ENCODE measurements at places on chromosomes 11 and 22. TPM values are rescaled to one million over a fixed set of nuclear protein-coding genes. Genes with fewer than 3 reads are reported as not detected.

The TFIP11 gene
- 17.2 TPM for total RNA-seq

DNA sequence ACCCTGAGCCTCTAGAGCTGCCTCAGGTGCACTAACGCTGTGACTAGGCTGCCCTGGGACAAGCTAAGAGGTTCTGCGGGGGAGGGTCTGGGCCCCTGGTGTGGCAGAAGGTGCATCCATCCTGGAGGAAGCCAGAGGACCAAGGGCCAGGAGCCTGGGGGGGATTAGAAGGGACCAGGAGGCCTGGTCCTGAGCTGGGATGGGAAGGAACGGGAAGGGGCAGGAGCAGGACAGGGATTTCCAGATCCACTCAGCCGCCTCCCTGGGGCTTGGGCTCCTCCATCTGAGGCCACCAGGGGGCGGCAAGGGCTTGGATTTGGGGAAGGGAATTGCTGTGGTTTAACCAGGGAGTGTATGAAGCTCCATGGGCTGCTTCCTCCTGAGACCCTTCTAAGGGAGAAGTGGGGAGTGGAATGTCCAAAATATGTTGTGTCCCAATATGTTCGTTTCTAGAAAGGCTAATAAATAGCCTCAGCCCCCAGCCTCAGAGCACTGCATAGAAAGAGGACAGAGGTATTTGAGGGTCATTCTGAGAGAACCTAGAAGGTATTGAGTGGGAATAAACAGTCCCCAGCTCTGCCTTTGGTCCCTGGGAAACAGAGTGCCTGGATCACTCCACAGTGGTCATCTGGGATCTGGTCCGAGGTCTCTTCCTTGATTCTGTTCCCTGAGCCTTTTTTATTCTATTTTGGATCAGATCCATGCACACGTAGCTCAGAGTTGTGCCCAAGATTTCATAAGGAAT lies 17.4 kb upstream of the PRAME start:
- no peak overlapping the region for H3K4me3 ChIP-seq
- DNase-seq, result peak; percentile 55
- no peaks in the 10 kb centered on the region for H3K4me1 ChIP-seq
- H3K27me3 ChIP-seq, result no peaks in the 10 kb centered on the region
- no peaks in the 10 kb centered on the region for H3K36me3 ChIP-seq

- no peak for DNase-seq
- no peaks in the 10 kb centered on the region for H3K36me3 ChIP-seq
- no peak overlapping the region for H3K4me3 ChIP-seq
- H3K4me1 ChIP-seq, result no peaks in the 10 kb centered on the region
- no peaks in the 10 kb centered on the region for H3K27me3 ChIP-seq
- no peak overlapping the region for H3K27ac ChIP-seq
Measured at GRCh38 chr11:33952805-33953204, 60.9 kb upstream of the LMO2 start.

- H3K36me3 ChIP-seq, result no peaks in the 10 kb centered on the region
- no peak overlapping the region for H3K27ac ChIP-seq
- no peaks in the 10 kb centered on the region for H3K27me3 ChIP-seq
- H3K4me3 ChIP-seq, result no peak overlapping the region
- no peaks in the 10 kb centered on the region for H3K4me1 ChIP-seq
Measured at GRCh38 chr22:42461511-42461910, 29.3 kb upstream of the NFAM1 start.

- no peak for DNase-seq
- H3K4me1 ChIP-seq, result peaks cover 22% of the 10 kb centered on the region
- no peaks in the 10 kb centered on the region for H3K27me3 ChIP-seq
Measured at GRCh38 chr22:19443544-19444211, 3.8 kb downstream of the C22orf39 start.

GRCh38 chr11:70928854-70929598 lies 323.4 kb downstream of the SHANK2 start:
- no peak overlapping the region for H3K4me3 ChIP-seq
- DNase-seq, result no peak
- no peaks in the 10 kb centered on the region for H3K4me1 ChIP-seq
- no peaks in the 10 kb centered on the region for H3K27me3 ChIP-seq
- H3K27ac ChIP-seq, result no peak overlapping the region

DNA sequence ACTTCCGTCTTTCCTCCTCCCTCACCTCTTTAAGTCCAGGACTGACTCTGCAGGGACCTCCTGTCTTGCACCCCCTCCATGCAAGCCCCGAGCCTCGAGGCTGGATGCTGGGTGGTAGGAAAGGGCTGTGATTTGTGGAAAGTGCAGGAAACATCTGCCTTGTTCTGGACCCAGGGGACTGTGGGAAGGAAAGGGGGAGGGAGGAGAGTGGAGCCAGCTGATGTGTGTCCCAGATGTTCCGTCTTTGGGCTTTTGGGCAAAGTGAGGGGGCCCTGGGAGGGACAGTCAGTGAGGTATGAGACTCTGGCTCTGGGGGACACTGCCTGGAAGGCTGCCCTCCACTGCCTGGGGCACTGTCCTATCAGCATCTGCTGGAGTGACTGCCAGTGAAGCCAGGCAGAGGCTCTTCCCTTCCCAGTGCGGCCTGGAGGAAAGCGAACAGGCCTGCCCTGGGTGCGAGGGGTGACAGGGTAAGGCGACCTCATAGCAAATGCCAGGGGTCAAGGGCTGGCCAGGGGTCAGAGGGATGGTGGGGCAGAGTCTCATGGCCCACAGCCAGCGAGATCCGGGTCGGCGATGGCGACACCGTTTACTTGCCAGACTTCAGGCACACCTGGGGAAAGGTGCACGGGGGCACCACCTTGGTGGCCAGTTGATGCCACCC lies 1.7 kb downstream of the MRGPRD start:
- no peak overlapping the region for H3K27ac ChIP-seq
- no peaks in the 10 kb centered on the region for H3K27me3 ChIP-seq
- H3K4me1 ChIP-seq, result no peaks in the 10 kb centered on the region
- no peaks in the 10 kb centered on the region for H3K36me3 ChIP-seq

Measured in right lobe of liver (tissue), 6 donors.